ENCODE measurements at places on chromosomes 4 and X.

DNA sequence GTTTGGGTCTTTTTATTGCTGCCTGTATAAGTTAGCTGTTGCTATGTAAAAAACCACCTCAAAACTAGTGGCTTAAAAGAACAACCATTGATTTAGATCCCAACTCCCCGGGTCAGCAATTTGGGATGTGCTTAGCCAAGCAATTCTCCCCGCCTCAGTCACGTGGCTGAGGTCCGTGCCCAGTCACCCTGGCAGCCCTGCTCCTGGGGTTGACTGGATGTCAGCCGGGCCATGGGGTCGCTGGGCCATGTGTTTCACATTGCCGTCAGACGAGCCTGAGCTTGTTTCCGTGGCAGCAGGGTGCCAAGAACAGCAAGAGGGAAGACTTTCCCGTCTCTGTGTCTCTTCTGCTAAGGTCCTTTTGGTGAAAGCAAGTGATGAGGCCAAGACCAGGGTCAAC is 345.7 kb upstream of the FAT1 start:
- no peak for DNase-seq

DNA sequence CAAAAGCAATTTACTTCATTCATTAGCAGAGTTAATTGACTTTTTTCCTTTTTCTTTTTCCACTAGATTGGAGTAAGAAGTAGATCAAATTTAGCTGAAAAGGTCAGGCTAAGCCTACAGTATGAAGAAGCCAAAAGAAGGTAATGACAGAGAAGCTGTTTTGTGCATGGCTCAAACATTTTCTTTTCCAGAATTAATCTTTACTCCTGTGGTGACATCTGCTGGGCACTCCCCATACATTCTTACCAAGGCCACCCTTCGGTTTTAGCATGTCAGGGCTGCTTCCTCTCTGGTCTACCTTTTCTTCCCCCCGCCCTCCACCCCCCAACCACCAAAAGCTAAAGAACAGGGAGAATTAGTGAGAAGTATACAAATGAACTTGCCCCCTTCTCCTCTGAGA is 70.2 kb downstream of the CLDN22 start:
- DNase-seq, result no peak

- DNase-seq, result no peak
Measured at GRCh38 chr4:105963461-105964400, 68.5 kb downstream of the NPNT start.

DNA sequence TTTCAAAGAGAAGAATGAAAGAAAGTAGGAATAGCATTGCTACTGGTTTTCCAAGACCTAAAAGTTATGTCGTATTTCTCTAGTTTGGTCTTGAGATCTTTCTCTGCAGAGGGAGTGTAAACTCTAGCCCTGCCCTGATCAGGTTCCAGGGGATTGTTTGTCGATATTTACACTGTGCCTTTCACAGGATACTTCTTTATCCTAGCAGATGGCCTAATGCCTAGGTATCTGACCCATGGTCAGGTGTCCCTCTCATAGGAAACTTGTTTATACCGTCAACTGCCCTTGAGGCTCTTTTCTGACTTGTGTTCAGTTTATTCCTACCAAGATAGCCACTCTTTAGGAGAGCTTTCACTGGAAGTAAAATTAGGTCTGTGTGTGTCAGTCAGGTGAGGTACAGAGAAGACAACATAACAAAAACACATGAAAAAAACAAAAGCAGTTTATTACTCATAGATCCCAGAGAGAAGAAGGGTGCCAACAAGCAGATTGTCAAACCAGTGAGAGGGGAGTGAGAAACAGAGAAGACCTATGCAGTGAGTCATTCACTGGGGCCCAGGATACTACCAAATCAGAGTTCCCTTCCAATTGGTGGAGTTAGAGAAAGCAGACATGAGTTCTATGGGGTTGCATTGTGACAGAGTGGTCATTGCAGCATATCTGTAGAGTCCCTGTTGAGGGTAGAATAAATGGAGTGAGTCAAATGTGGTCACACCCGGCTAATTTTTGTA is 40.6 kb upstream of the THOC2 start:
- no peak for DNase-seq

DNA sequence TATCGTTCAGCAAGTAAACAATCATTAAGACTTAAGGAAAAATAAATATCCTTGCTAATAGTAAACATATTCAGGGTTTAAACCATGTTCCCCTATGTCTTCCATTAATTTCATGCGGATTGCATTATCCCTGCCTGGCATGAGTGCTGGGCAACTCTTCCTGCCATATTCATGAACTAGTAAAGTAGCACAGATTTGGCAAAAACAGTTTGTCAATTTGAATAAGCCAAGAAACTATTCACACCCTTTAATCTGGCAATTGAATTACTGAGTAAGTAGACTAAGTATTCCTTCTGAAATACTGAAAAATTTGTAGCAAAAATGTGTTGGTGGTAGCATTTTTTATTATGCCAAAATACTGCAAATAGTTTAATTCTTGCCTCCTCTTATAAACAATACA is 512.0 kb downstream of the NLGN4X start:
- DNase-seq, result no peak

- DNase-seq, result no peak
Measured at GRCh38 chrX:36357855-36358254, 438.3 kb downstream of the CFAP47 start.

GRCh38 chr4:31175242-31175910 is 455.2 kb downstream of the PCDH7 start:
- DNase-seq, result no peak

DNA sequence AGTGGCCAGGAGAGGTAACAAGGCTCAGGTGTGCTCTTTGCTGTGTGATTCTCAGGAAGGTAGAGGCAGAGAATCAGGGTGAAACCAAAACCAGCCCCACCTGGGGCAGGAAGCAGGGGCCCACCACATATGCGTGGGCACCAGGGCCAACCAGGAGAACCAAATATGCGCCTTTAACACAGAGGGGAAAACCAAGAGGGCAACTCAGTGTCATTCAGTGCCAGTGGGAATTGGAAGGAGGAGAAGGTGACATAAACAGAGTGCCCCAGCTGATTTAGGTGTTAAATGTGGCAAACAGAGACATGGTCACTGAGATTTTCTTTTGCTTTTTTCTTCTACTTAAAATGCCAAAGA is 106.8 kb upstream of the MAMLD1 start:
- no peak for DNase-seq

GRCh38 chrX:27746516-27746915 is 61.3 kb upstream of the MAGEB10 start:
- DNase-seq, result no peak

DNA sequence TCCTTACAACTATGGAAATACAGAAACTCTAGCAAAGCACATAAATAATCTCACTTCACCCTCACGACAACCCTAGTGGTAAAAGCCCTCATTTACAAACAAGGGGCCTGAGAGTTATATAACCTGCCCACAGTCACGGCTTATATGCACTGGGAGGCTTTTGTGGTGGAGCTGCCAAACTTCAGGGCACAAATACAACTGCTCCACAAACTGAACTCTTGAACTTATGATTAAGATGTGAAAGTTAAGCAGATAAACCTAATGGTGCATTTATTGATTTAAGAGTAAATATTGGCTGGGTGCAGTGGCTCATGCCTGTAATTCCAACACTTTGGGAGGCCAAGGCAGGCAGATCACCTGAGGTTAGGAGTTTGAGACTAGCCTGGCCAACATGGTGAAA is 19.0 kb downstream of the SLC2A9 start:
- no peak for DNase-seq

- DNase-seq, result no peak
Measured at GRCh38 chr4:181168011-181168805, 1075.0 kb upstream of the TENM3 start.

DNA sequence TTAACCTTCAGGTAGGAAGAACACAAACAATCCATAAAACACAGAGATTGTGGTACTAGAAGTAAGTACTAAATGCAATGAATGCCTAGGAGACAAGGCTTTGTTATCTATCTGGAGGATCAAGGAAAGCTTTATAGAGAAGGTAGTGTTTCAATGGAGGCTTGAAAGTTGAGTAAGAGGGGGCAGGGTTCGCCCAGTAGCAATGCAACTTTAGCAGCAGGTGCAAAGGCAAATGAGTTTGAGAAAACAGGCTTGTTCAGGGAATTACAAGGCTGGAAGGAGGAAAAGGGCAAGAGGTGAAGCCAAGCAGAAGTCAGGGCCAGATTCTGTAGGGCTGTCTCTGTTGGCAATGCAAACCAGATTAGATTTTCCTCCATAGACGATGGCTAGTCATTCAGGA is 35.5 kb upstream of the AMELX start:
- no peak for DNase-seq

DNA sequence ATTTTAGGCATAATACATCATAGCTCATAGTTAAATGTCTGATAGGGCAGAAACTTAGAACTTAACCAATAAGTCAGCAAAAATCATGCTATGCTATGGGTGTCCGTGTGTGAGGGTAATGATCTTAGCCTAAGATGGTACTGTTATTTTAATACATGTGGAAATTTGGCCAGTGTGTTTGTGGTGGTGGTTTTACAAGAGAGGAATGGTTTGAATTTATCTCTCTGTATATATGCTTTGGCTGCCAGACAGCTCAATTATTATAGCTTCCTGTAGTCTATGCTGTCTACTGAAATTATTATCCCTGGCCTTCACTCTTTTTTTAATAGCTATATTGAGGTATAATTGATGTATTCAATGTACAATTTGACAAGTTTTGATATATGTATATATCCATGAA is 21.3 kb downstream of the ZNF330 start:
- no peak for DNase-seq

- no peak for DNase-seq
Measured at GRCh38 chr4:169128902-169129301, 118.8 kb upstream of the CBR4 start.

GRCh38 chrX:71536285-71536684 is 3.4 kb downstream of the OGT start:
- DNase-seq, result no peak

DNA sequence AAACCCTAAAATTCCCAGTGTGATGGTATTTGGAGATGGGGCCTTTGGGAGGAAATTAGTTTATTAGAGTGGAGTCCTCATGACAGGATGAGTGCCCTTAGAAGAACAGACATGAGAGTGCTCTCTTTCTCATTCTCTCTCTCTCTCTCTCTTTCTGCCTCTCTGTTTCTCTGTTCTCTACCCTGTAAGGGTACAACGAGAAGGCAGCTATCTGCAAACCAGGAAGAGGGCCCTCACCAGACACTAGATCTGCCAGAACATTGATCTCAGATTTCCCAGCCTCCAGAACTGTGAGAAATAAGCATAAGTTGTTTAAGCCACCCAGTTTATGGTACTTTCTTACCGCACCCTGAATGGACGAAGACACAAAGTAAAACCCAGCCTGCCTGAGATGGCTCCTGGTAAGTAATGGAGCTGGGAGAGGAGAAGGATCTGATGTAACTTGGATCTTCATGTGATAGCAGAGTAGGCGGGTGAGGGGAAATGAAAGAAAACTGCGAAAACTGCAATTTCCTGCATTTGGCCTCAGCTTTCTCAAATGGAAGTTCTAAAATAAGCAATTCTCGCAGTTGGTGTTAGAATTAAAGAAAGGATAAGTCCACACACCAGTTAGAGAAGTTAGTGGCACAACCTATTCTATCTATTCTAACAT is 8.7 kb upstream of the CDS1 start:
- DNase-seq, result no peak

GRCh38 chrX:36462142-36462541 is 542.6 kb downstream of the CFAP47 start:
- DNase-seq, result no peak

DNA sequence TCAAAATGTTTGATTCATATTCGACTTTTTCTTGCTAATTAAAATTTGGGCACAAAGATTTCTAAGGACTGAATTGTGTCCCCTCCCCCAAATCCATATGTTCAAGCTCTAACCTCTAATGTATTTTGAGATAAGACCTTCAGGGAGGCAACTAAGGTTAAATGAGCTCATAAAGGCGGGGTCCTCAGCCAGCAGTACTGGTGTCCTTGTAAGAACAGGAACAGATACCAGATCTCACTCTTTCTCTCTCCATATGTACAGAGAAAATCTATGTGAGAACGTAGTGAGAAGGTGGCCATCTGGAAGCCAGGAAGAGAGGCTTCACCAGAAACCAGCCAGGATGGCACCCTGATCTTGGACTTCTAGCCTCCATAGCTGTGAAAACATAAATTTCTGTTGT is 116.9 kb downstream of the VEGFC start:
- no peak for DNase-seq

GRCh38 chr4:4455210-4455865 is 68.4 kb downstream of the NSG1 start:
- no peak for DNase-seq

DNA sequence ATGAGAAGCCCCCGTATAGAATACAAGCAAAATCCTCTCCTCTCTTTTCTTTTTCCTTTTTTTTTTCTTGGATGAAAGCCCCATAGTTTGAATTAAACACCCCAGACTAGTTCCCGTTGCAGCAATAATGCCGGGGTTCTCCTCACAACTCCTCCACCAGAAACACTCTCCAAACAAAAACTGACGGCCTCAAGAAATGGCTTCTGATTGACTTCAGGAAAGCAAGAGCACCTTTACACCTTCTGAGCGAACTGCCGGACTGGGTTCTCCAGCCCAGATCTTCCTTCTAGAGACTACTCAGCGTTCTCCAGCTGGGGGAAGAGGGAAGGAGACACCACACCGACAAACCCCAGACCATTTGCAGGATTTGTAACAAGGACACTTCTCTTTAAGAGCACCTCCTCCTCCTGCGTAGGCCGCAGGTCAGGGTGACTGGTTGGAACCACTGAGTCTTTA is 4.0 kb downstream of the HAND2 start:
- DNase-seq, result no peak

- DNase-seq, result no peak
Measured at GRCh38 chrX:133909888-133910287, 75.5 kb downstream of the GPC3 start.

DNA sequence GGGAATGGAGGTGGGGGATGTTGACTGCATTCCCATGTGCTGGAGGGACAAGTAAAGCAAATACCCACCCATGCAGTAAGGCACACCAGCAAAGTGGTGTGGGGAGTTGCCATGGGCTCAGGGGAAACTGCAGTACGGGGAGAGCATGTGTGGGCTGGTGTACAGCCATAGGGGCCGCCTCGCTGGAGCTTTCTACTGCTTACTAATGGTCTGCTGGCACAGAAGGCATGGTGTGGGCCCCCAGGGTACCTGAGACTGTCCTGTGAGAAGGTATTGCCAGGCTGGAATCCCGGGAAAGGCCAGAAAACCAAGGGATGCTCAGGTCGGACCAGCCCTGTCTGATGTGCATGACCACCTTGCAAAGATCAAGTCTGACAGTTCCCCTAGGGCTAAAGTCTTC is 199.1 kb downstream of the ARHGEF9 start:
- no peak for DNase-seq

DNA sequence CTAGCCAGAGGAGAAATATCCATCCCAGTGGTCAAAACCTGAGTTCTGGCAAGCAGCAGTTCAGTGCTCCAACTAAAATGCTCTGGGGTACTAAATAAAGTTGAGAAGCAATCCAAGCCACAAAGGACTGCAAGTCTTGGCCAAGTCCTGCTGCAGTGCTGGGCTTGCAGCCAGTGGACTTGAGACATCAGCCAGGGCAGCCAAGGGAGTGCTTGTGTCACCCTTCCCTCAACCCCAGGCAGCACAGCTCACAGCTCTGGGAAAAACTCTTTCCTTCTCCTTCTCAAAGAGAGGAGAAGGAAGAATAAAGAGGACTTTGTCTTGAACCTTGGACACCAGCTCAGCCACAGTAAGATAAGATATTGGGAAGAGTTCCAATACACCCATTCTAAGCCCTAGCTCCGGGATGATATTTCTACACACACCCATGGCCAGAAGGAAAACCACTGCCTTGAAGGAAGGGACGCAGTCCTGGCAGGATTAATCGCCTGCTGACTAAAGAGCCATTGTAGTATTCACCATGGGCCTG is 99.8 kb downstream of the PTCHD1 start:
- DNase-seq, result no peak

GRCh38 chr4:99135541-99136162 is 8.4 kb downstream of the ADH4 start:
- DNase-seq, result no peak

Data from stimulated activated CD4-positive, alpha-beta T cell treated with anti-CD3 and anti-CD28 coated beads, Interleukin-2, amount 100 ng/mL, for 4 hours (primary cell).